ENCODE measurements at places on chromosomes 3 and 15.

DNA sequence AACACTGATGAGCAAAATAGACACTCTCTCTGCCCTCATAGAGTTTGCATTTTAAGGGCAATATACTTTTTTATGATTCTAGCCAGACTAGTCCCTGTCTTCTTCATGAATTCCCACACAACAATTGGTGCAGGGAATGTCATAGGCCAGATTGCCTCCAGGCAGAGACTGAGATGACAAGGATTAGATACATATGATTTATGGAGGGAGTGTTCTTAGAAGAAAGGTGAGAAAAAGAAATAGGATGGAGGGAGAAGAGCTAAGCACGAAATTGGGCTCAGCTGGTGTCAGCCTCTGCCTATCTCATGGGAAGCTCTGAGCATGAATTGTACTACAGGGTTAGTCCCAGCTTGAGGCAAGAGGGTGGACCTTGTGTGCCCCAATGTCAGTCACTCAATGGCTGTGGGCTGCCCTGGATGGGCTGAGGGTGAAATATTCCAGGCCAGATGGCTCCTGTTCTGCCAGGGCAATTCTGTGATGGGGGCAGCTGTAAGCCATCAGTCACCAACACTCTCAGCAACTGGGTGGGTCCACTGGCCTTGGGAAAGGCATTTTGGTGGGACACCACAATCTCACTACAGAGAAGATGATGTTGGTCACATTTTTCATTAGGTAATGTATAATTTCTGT lies 31.1 kb downstream of the EIF1B start:
- no peak for DNase-seq

DNA sequence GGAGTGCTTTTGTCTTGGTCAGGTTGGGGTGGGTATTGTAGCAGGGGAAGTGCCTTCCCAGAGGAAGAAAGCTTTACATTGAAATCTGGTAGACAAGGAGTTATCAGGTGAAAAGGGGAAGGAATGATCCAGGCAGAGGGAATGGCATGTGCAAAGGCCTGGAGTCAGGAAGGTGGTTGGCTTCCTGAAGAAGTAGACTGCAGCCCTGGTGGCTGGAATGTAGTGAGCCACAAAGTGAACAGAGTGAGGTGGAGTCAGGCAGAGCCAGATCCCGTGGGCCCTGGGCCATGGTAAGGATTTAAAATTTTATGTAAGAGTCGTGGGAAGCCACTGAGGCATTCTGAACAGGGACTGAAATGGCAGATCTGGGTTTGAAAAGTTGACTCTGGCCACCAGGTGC lies 58.3 kb downstream of the RAB11A start:
- DNase-seq, result no peak

- DNase-seq, result no peak
These were observed 135.8 kb downstream of the GREM1 start for GRCh38 chr15:32853592-32853991.

GRCh38 chr3:123791417-123791816 lies 92.7 kb downstream of the MYLK start:
- no peak for DNase-seq

GRCh38 chr3:45479621-45480035 lies 91.3 kb downstream of the LARS2 start:
- no peak for DNase-seq

GRCh38 chr3:113006359-113007056 lies 15.7 kb downstream of the GTPBP8 start:
- DNase-seq, result no peak

DNA sequence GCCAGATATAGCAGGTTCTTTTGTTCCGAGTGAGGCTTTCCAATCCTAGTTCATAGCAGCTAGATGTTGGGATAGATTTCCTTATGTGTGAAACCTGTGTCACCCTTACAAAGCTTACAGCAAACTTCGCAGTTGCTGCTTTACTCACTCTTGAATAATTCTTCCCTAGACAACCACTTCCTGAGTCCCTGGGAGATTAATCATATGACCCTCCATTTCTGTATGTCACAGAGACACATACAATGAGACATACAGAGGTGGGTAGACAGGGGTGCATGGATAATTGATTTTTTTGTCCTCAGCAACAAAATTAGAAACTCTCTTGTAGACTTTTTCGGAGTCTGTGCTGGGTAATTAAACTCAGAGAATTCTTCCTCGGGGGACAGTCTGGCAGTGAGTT lies 163.2 kb downstream of the NSUN3 start:
- no peak for DNase-seq

- no peak for DNase-seq
These were observed 94.2 kb downstream of the TNIK start for GRCh38 chr3:171366043-171366442.

DNA sequence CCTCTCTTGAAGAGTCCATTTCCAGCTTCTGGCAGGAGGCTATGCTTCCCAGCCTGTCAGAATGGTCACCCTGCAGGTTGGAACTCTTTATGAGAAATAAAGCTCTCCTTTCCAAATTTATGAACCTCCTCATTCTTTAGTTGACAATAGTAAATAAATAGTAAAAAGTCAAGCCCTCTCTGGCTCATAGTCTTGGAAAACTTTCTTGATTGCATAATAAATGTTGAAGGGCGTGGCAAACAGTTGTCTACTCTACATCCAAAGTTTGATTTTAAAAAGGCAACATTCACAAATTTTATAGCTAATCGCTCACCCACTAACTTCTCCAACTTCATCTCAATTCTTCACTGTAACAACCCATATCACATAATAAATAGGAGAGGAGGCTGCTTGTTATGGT lies 58.8 kb downstream of the MCF2L2 start:
- no peak for DNase-seq

DNA sequence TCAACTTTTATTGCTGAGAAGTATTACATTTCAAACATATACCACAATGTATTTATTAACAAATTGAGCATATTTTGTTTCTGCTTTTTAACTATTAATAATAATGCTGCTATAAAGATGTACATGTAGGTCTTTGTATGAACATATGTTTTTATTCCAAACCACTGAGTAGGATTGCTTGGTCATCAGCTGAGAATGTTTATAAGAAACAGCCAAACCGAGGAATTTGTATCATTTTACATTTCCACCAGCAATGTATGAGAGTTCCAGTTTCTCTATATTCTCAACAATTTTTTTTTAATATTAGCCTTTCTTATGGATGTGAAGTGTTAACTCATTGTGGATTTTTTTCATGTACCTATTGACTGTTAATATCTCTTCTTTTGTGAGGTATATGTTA lies 119.5 kb upstream of the MDFIC2 start:
- no peak for DNase-seq

DNA sequence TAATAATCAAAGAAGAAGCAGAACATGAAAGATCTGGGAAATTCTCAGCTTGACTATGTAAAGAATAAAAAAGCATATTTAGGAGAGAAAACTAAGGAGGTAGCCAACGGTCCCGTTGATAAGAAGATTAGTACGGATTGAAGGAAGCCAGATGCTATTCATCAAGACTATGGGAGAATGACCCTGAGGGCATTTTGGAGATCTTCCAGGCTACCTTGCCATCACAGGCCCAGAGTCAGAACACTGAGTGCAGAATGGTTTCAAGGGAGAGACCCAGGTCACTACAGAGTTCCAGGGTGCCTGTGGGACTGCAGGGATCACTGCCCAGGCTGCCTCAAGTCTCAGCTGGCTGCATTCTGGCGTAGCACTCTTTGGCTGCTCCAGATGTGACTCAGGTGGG lies 752.9 kb upstream of the ARPP21 start:
- DNase-seq, result no peak

DNA sequence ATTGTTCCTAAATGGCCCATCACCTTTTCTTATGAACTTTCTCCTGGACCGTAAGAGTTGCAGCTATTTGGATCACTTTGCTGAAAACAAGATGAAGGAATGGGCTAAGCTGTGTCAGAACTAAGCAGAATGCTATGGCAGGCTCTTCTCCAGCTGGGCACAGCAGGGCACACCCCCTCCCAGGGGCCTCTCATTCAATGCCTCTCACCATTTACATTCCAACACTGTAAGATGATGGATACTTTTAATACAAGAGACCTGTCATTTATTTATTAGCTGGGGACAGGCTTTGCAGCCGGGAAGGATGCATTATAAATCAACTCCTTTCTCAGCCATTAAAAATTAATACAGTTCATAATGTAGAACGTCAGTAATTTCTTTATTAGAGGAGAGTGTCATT lies 240.1 kb downstream of the NTRK3 start:
- DNase-seq, result no peak

- DNase-seq, result no peak
These were observed 5.1 kb downstream of the SPESP1 start for GRCh38 chr15:68935400-68935937.

DNA sequence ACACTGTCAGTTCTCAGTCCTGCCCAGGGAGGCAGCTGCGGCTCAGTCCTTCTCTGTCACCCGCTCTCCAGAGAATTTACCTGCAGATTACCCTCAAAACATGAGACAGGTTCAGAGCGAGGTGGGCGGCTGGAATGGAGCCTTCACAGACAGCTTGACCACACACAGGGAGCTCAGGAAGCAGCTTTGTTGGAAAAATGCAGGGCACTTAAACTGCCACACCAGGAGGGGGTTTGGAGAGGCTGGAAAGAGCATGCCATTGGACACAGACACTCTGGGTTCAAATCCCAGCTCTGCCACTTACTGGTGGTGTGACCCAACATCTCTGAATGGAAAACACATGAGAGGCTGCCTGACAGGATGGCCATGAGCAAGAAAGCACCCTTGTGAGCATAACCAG lies 290.8 kb upstream of the LRRFIP2 start:
- no peak for DNase-seq

DNA sequence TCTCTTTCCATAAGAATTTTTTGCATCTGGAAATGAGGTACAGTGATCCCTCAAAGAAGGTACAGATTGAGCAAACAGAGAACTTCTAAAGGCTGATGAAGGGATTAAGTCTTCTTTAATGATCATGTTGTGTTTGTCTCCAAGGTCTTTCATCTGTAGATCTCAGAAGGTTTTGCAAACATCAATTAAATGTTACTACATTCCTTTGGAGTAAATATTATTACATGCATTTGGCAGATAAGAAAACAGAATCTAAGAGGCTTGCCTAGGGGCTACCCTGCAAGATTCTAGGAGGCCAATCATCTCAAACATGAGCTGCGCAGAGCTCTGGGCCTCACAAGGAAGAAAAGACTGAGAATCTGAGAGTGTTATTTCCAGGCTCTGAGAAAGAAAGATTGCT lies 70.9 kb upstream of the LPP start:
- no peak for DNase-seq

All from CD4-positive, alpha-beta T cell treated with Interleukin-15 for 4 hours (primary cell).